Epithelial cell of alveolus of lung (primary cell): ENCODE measurements at places on chromosomes 13 and 19. TPM values are rescaled to one million over a fixed set of nuclear protein-coding genes. Genes with fewer than 3 reads are reported as not detected.

Gene ZNF468
- total RNA-seq, result 7.9 and 8.1 TPM in 2 replicates

Gene LIG4
- total RNA-seq, result 6.1 and 12.9 TPM in 2 replicates

Gene SBK2
- 1.8 TPM in 1 of 2 replicates, not detected in the other for total RNA-seq

Gene PNMA8C
- total RNA-seq, result under 0.01 TPM in 1 of 2 replicates, not detected in the other
